Activated CD4-positive, CD25-positive, alpha-beta regulatory T cell treated with anti-CD3 and anti-CD28 coated beads, Interleukin-2, amount 50 U/mL, for 16 hours (primary cell): ENCODE measurements at places on chromosomes 6 and 20.

- DNase-seq = no peak
Observed at GRCh38 chr6:139743664-139744437, 369.4 kb upstream of the CITED2 start.

GRCh38 chr20:41191562-41192500, 54.5 kb downstream of the PLCG1 start:
- DNase-seq = no peak

DNA sequence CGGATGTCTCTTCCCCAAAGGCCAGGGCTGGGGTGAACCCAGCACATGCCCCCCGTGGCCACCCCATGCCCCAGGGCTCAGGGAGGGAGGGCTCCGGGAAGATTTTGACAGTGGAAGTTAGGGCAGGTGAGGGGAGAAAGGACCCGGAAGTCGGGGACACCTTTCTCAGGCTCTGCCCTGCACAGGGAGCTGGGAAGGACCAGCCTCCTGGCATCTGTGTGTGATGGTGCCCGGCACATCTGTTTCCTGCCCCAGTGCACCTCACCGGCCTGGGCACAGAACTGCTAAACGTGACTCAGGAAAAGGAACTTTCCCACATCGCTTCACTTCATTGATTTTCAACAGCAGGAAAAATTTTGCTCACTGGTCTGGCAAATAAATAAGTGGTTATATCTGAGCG, 141.1 kb upstream of the AFDN start:
- DNase-seq = no peak

GRCh38 chr20:33012327-33013189, 5.1 kb downstream of the BPIFB2 start:
- DNase-seq = no peak

DNA sequence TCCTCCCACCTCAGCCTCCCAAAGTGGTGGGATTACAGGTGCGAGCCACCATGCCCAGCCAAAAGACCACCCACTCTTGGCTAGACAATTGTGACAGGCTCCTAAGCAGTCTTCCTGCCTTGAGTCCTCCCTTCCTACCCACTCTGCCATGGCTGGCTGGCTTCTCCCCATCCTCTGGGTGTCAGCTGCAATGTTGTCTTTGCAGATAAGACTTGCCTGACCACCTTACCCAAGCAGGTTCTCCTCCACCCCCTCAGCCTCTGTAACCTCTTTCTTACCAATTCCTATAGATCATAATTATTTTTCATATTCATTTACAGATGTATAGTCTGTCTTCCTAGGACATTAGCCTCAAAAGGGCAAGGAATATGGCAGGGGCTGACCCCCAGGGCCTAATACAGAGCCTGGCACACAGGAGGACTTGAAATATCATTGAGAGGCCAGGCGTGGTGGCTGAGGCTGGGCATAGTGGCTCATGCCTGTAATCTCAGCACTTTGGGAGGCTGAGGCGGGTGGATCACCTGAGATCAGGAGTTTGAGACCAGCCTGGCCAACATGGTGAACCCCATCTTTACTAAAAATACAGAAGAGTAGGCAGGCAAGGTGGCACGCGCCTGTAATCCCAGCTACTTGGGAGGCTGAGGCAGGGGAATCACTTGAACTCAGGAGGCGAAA, 28.7 kb upstream of the SPAG4 start:
- DNase-seq = no peak

- no peak for DNase-seq
Observed at GRCh38 chr20:7232796-7233195, 465.3 kb downstream of the BMP2 start.

DNA sequence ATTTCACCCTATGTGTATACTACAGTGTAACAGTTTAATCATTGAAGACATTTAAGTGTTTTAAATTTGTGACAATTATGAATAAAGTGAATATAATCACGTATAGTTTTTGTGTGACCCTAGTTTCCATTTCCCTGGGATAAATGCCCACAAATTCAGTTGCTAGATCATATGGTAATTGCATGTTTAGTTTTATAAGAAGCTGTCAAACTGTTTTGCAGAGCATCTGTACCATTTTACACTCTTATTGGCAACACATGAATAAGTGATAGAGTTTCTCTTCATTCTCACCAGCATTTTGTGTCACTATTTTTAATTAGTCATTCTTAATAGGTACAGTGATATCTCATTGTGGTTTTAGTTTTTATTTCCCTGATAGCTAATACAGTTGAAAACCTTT, 7.3 kb downstream of the VTA1 start:
- no peak for DNase-seq

- DNase-seq = no peak
Observed at GRCh38 chr6:90537027-90537426, 49.8 kb downstream of the MAP3K7 start.

GRCh38 chr20:21432911-21433310, 35.6 kb upstream of the NKX2-4 start:
- no peak for DNase-seq

DNA sequence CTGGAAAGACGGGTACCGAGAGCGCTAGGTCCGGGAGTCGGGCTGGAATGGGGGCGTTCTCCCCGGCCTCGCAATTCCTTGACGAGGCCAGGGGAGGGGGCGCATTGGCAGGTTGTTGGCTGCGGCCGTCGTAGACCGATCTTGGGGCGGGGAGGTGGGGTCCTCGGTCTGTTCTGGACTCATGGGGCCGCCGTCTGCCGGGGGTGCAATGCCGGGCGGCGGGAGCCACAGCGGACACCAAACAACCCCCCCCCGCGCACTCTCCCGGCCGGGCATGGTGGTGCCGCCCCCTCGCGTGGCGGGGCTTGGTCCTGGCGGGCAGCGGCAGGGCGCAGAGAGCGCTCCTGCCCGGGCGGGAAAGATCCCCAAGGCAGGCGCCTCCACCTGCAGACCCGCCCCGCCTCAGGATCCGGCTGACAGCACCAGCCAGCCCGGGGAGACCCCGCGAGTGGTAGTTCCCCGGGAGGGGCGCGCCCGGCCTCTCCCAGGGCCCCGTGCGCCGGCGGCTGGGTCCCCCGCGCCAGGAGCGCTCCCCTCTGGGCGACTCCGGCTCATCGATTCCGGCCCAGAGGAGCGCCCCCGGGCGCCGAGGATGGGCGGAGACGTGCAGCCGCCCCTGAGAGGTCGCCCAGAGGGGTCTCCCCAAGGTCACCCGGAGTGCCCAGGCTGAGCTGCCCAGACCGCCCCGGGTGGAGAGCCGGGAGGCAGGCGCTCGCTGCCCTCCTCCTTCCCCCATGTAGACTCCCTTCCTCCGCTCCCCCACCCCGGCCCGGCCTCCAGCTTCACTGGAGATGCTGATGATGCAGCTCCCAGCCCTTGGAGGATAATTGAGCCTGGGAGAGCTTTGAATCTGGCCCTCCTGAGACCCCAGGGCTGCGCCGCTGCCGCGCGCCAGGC, 709 bp downstream of the PPP1R16B start:
- no peak for DNase-seq

GRCh38 chr6:56593801-56594318, 48.8 kb downstream of the DST start:
- no peak for DNase-seq

- no peak for DNase-seq
Observed at GRCh38 chr6:144434308-144434990, 149.3 kb downstream of the UTRN start.

DNA sequence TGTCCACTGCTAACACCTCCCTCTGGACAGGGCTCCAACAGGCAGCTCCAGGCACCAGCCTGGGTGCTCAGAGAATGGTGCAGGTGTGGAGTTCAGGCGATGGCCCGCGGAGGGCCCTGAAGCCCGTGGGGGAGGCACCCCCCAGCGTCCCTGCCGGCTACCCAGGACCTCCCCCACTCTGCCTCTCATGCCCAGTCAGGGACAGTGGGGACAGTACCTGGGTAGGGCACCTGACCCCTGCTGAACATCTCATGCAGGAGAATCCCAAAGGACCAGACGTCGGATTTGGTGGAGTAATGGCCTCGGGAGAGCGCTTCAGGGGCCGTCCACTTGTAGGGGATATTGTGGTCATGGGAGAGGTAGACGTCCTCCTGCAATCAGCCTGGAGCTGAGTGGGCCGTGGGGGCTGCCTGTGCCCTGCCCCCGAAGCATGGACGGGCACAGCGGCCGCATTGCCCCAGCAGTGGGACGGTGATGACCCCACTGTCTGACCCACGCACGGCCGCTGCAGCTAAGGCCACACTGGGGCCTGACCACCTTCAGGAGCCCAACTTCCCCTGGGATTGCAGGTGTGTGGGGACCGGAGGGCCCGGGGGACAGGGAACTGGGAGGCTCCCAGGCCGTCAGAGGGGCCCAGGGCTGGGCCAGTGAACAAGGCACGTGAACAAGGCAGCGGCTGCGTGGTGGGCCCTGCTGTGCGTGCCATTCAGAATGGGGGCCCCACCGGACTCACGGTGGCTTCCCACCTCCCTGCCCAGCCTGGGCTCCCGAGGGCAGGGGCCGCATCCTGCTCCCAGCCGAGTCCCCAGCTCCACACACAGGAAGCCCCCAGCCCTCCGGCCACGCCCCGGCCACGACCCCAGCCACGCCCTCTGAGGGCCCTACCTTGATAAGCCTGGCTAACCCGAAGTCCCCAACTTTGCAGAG, 7.1 kb downstream of the PTK6 start:
- DNase-seq = no peak

- no peak for DNase-seq
Observed at GRCh38 chr6:313917-314316, 21.6 kb downstream of the DUSP22 start.

DNA sequence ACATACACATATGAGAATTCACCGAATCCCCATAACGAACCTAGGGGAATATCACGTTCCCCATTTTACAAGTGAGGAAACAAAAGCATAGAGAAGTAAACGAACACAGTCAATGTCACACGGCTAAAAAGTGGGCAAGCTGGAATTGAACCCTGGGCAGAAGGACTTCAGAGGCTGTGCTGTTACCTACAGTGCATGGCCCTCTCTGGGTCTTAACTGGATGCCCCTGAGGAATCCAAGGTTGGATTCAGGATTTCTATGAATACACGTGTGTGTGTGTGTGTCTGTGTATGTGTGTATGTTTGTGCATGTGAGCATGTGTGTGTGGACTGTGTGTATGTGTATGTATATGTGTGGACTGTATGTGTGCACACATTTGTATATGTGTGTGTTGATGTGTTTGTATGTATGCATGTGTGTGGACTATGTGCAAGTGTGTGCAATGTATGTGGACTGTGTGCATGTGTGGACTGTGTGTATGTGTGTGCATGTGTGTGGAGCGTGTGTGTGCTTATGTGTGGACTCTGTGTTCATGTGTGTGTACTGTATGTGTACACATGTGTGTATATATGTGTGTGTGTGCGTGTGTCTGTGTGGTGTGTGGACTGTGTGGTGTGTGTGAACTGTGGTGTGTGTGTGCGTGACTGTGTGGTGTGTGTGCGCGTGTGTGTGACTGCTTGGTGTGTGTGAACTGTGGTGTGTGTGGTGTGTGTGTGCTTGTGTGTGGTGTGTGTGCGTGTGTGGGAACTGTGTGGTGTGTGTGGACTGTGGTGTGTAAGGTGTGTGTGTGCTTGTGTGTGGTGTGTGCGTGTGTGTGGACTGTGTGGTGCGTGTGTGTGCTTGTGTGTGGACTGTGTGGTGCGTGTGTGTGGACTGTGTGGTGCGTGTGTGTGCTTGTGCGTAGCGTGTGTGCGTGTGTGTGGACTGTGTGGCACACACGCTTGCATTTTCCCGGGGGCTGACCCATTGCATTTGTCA, 49.0 kb downstream of the HNF4A start:
- no peak for DNase-seq

GRCh38 chr20:46568570-46569129, 18.2 kb upstream of the OCSTAMP start:
- no peak for DNase-seq

DNA sequence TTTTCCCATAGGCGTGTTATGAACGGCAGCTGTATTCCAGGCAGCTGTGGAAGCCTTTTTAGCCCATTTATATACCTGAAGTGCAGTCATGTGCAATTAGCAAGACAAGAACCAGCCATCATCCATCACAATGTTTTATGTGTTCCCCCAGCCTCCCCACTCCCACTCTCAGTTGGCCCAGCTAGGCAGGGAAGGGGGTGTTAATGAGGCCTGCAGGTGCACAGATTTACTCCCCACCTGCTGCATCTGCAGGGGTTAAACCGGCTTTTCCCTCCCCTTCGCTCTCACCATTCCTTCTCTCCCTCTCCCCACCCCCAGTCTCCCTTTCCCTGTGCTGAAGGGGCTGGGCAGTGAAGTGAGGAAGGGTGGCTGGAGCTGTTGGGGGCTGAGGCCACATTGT, 149.8 kb upstream of the AKAP12 start:
- DNase-seq = no peak

- no peak for DNase-seq
Observed at GRCh38 chr20:63976980-63977738, 2.3 kb downstream of the SAMD10 start.

DNA sequence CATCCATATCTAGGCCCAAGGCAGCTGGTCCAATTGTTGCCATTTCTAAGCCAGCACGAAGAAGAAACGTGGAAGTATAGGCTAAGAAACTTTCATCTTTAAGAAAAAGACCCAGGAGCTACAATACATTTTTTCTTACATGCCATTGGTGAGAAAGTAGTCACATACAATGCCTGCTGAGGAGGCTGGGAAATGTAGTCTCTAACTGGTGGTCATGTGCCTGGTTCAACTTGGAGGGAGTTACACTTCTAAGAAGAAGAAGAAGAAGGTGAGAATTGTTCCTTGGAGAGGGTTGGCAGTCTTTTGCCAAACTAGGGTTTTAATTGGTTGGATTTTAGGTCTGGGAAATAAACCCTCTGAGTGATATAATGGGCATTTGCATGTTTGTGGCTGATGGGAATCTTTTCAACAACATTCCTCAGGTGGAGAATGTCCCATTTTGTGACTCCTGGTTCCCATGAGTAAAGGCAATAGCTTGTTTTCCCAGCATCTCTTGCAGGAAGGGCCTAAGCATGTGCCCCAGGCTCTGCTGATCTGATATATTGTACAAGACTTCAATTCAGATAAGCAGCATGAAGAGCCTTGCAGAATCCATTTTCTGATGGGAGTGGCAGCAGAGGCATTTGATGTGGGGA, 47.0 kb upstream of the PREP start:
- no peak for DNase-seq

DNA sequence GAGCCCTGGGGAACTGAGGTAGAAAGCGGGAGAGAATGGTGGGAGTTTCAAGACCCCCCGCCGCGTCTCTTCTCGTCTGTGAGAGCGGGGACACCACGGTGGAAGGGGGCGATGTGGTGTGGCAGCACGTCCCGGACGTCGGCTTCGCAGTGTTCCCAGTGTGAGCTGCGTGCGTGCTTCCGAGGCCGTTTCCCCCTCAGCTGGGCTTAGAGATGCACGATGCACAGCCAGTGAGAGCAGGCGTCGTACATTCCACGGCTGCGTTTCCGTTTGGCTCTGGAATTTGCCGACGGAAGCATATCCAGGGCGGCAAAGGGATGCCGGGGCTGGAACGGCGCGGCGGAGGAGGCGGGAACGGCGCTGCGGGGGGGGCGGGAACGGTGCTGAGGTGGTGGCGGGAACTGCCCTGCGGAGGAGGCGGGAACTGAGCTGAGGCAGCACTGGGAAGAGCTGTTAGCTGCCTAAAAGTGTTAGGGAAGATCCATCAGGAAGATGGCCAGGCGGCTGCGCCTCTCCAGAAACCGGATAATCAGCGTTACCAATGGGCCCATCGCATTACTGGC, 37.7 kb downstream of the KIF25 start:
- no peak for DNase-seq

DNA sequence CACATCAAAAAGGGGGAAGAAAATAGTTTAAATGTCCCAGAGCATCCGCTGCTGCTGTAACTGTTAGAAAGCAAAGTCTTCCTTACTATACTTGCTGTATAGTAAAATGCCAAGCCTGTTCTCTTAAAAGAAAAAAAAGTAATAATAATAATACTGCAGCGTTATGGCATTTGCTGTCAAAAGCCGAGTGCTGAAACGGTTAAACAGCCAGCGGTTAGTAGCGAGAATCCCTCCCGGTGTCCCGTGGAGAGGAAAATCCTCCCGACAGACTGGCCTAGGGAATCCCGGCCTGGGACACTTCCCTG, 19.5 kb upstream of the NFATC2 start:
- no peak for DNase-seq

GRCh38 chr6:10722820-10723566, at the start of gene TMEM14C:
TSS of gene TMEM14C (plus strand) at chr6:10723070. CDS start at chr6:10724614, 1,544 bp downstream.
- DNase-seq = peak; percentile 55
